CD4-positive, alpha-beta memory T cell (primary cell): ENCODE measurements at places on chromosomes 12 and 14.
A peak's percentile ranks its signal among the peaks of the same experiment; 100 is the strongest.

DNA sequence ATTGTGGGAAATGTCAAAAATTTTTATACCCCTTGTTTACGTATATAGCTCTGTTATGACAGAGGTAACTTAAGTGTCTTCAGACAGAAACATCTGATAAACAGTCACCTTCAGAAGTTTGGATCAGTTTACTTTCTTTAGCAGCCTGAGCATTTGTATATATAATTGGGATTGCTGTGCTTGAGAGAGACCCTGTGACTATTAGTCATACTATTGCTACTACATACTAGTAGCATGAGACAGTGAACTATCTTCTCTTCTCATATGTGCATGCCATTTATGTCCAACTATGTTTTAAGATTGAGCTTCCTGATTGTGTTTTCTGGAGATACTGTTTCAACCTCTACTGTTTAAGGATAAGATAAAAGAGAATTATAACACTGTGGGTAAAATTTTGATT is 101.5 kb downstream of the PDE6H start:
- DNase-seq: no peak

DNA sequence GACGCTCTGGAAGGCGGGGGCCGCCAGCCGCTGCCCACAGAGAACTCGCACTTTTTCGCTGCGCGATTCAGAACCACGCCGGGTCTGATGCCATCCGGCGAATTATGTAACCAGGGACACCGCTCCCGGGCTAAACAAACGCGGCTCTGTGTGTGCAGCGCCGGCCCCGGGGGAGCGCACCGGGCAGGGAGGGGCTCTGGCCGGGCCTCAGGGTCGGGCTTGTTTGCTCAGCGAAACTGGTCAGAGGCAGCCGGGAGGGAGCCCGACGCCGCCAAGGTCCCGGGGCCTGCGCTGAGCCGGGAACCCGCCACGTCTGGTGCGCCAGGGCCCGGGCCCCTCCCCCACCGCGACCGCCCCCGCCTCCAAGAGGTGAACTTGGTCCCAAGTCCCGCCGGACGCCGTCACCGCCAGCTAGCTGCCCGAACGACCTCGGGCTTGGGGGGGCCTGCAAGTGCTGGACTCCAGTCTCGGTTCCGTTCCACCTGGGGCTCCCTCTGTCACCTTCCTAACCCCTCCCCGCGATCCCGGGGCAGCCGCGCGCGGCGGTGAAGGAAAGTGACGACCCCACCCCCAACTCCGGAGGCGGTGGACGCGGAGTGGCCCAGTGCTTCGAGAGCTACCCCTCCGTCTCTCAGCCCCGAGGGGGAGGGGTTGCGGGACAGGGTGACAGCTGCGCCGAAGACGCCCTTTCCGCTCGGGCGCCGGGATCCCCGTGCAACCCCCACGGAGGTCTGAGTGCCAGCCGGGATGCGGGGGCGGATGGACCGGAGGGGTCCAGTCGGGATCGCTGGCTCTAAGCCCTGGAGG is 848 bp downstream of the CTDSP2 start:
- DNase-seq: peak; percentile 61

GRCh38 chr14:50085570-50086320 is 30.6 kb downstream of the VCPKMT start:
- DNase-seq: peak; percentile 48

DNA sequence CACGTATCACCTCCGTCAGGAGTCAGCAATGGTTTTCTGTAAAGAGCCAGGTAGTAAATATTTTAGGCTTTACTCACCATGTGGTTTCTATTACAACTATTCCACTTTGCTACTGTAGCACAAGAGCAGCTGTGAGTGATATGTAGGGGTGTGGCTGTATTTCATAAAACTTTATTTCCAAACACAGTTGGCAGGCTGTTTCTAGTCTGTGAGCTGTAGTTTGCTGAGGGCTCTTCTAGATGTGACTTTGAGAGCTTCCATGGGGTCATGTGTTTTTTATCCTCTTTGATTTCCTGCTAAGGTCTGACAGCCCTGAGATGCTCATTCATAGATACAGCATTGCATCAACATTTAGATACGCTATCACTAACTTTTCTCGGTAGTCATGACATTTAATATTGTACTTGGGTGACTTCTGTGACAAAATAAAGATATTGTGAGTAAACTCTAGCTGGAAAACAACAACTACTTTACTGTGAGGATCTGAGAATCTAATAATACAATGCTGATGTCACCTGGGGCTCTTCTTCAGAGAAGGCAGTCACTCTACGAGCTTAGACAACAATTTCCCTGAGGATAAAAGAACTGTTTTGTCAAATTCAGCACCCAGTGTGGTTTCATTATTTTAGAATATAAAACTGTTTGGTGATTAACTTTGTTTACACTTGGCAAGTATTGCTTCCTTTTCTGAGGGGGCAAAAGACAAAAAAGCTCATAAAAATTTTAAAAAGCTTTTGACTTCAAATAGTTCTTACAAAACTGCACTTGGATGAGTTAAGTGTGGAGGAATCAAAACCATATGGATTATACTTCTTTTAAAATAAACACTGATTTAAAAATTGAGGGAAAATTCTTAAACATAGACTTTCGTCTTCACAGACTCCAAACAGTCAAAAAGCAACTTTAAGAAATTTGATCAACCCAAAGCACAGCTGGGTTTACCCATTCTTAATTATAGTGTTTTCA is 231.2 kb upstream of the DCN start:
- no peak for DNase-seq

- DNase-seq: no peak
Observed at GRCh38 chr12:108649126-108649525, 15.4 kb upstream of the SELPLG start.

- no peak for DNase-seq
Observed at GRCh38 chr12:131461096-131461495, 249.8 kb upstream of the SFSWAP start.

DNA sequence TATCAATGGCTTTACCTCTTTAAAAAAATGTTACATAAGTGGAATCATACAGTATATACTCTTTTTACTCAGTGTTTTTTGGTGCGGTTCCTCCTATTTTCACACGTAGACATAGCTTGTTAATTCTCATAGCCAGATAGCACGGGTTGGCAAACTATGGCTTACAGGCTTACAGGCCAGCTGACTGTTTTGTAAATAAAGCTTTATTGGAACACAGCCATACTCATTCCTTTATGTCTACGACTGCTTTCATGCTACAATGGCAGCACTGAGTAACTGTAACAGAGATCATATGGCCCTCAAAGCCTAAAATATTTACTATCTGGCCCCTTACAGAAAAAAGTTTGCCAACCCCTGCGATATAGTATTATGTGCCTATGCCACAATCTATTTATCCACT is 5.8 kb upstream of the DAAM1 start:
- no peak for DNase-seq

GRCh38 chr14:101500061-101500460 is 61.2 kb upstream of the DIO3 start:
- no peak for DNase-seq

DNA sequence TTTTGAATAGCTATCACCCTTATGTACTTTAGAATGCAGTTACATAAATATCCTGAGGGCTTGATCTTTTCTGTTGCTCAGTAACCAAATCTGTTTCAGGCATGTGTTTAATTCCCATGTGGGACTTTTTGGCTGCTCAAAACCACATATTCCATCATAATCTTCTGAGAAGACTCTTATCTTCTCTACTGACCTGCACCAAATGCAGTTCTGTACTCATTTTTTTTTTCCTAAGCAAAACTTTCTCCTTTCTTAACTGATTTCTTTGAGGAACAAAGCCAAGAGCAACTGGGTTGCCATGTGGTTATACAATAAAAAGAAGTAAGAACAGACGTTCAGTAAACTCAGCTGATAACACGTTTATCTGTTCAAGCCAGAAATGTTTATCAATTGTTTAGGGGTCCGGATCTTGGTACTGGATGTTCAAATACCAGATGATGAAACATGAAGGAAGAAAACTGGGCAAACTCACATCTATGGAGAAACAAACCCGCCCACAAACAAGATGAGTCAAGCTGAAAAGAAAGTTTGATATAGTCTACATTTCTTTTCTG is 50.1 kb downstream of the TMEM132C start:
- DNase-seq: no peak

DNA sequence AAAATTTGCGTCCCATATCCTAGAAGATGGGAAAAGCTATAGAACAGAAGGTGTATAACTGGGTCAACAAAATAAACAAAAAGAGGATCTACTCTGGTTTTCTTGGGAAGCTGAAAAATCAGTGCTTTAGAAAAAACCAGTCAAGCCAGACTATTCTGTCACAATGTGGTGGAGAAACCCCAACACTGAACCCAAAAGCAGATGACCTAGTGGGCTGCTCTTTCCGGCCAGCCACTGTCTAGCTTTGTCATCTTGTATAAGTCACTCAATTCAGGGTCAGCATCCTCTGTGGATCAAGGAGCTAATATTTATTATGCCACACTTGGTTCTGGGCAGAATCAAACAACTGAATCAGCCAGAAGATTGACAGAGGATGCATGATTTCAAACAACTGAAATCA is 26.6 kb upstream of the TMCC3 start:
- no peak for DNase-seq

- no peak for DNase-seq
Observed at GRCh38 chr12:6114476-6114870, 10.0 kb downstream of the VWF start.

GRCh38 chr12:94879542-94879941 is 124.0 kb downstream of the NDUFA12 start:
- DNase-seq: no peak

- DNase-seq: no peak
Observed at GRCh38 chr12:46917821-46918220, 92.0 kb upstream of the SLC38A4 start.

GRCh38 chr14:95504135-95505029 is 12.1 kb downstream of the SYNE3 start:
- no peak for DNase-seq

GRCh38 chr14:23643533-23644194 is 7.5 kb downstream of the DHRS2 start:
- no peak for DNase-seq

GRCh38 chr12:114710151-114710550 is 26.2 kb upstream of the TBX3 start:
- no peak for DNase-seq

DNA sequence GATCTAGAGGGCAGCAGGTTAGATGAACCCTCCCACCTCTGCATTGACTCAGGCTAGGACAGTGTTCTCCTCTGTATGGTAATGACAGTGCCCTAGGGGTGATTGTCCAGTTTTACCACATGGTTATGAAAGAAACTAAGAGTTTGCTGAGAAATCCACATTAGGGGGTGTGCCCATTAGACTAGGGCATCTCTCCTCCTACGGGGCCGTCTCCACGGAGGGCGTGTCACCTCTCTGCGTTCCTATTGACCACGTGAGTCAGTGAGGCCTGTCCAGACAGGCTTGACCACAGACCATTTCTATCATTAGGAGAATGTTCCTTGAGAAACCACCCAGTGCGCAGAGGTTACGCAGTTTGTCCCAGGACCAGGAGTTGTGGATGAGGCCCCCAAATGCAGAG is 8.3 kb downstream of the MVK start:
- DNase-seq: no peak

GRCh38 chr14:74754157-74754556 is 9.0 kb upstream of the YLPM1 start:
- no peak for DNase-seq

GRCh38 chr12:123390498-123391426 is 6.8 kb downstream of the KMT5A start:
- peak; percentile 31 for DNase-seq

- DNase-seq: no peak
Observed at GRCh38 chr12:121214166-121214777, 4.3 kb downstream of the P2RX4 start.

- DNase-seq: no peak
Observed at GRCh38 chr14:97180304-97181200, 383.4 kb downstream of the VRK1 start.

- DNase-seq: no peak
Observed at GRCh38 chr14:89236851-89237250, 180.2 kb downstream of the FOXN3 start.

DNA sequence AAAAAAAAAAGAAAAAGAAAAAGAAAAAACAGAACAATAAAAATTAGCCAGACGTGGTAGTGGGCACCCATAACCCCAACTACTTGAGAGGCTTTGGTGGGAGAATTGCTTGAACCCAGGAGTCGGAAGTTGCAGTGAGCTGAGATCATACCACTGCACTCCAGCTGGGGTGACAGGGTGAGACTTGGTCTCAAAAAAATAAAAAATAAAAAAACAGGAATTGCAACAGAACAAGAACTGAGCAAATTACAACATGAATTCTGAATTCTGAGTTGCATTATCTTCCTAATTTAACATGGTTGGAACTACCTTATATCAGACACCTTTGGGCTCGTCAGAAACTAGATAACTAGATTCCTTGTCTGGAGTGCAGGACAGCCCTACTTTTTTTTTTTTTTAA is 53.3 kb upstream of the NR2C1 start:
- DNase-seq: no peak

DNA sequence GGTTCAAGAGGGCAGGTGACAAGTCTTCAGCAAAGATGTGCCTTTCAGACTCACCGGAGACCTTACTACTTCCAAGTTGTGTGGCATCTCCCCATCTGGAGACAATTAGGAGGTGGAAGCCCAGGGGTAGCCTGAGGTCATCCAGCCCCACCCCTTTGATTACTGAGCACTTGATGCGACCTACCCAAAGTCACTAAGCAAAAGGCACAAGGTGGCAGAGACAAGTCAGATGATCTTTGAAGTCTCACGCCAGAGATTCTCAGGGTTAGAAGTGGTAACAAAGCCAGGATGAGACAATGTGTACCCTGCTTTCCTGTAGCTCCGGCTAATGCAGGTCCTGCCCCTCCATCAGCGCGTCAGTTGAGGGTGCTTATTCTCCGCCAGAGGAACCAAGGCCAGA is 1.4 kb upstream of the FOXN3 start:
- no peak for DNase-seq
